ENCODE measurements at places on chromosomes 5 and 9.

- DNase-seq: no peak
These were observed 32.3 kb downstream of the MACIR start for GRCh38 chr5:103290846-103291245.

GRCh38 chr5:5063533-5063953 is 76.6 kb upstream of the ADAMTS16 start:
- DNase-seq: no peak

GRCh38 chr9:116798521-116798920 is 111.4 kb downstream of the TRIM32 start:
- no peak for DNase-seq

DNA sequence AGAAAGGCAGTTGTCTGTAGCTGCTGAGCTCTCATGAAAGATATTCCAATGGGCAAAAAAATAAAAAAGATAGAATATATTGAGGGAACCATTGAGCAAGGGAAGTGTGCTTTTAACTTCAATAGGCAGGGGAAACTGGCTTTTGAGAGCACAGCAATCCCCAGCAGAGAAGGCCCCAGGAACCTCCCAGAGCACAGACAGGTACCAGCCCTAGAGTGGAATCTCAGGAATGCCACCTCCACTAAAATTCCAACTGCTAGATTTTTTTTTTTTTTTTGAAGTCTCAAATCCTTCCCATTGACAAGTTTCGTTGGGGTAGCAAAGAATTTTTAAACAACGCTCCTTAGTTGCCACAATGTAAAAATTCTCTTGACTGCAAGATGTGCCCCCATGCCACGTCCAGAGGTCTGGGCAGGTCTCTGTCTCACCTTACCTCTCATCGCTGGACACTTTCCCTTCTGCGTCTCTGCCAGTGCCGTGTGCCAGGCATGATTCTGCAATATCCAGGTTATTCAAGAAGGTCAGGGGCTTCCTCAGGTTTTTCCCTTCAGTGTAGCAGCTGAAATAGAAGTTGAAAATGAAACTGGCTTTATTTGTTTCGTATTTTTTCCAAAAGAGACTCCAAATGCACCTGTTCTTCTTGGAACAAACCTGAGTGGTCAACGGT is 64.2 kb upstream of the IRX1 start:
- DNase-seq: no peak

DNA sequence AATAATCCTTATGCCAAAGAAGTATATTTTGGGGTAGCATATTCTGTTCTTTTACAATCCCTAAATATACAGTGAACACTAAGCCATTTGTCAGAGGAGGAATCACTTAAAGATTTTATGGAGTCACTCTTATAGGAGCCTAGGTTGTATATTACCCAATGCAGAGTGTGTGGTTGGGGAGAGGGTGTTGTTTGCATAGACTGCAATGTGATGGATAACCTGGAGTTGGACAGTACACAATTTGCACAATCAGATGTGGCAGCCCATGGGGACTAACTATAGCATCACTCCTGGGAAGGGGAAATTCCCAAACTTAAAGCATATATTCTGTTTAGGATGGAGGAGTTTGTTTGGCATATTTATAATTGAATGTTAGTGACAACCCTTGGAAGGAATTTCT is 9.6 kb upstream of the NDFIP1 start:
- no peak for DNase-seq

- DNase-seq: no peak
These were observed 399 bp downstream of the NDUFA2 start for GRCh38 chr5:140647042-140647419.

- no peak for DNase-seq
These were observed 589.4 kb upstream of the FAM174A start for GRCh38 chr5:99945478-99946442.

GRCh38 chr5:117144086-117144485 is 569.5 kb upstream of the SEMA6A start:
- no peak for DNase-seq

- no peak for DNase-seq
These were observed 18.8 kb downstream of the C5orf52 start for GRCh38 chr5:157689942-157690689.

- no peak for DNase-seq
These were observed 148.7 kb downstream of the CDK5RAP2 start for GRCh38 chr9:120431268-120431667.

GRCh38 chr5:115577741-115578140 is 24.5 kb downstream of the TICAM2 start:
- no peak for DNase-seq

- no peak for DNase-seq
These were observed 124.0 kb upstream of the TLE4 start for GRCh38 chr9:79447762-79448161.

DNA sequence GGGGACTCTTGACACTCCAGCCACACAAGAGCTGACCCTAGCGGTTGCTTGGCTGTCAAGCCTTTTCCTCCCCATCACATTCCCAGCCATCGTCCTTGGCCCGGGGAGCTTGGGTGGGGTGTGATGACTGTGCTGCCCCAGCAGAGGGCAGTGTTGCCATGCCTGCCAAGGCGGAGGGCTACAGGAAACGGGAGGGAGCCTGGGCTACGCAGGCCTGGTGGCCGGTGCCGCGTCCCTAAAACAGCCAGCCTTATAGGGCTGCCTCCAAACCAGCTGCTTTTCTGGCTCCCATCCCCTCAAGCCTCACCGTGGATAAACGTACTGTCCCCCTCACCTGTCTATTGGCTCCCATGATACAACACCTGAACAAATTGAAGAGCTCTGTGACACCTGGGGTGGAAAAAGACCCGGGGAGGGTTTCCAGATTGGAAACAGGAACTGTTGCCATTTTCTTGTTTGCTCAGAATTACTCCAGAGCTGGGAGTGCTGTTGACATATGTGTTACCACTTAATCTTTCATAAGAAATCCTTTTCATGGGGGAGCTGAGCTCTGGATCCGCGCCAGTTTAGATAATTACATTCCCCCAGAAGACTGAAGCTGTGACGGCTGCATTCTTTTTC is 72.8 kb upstream of the ASTN2 start:
- DNase-seq: no peak

GRCh38 chr9:96139592-96140295 is 162.2 kb downstream of the HSD17B3 start:
- DNase-seq: no peak

DNA sequence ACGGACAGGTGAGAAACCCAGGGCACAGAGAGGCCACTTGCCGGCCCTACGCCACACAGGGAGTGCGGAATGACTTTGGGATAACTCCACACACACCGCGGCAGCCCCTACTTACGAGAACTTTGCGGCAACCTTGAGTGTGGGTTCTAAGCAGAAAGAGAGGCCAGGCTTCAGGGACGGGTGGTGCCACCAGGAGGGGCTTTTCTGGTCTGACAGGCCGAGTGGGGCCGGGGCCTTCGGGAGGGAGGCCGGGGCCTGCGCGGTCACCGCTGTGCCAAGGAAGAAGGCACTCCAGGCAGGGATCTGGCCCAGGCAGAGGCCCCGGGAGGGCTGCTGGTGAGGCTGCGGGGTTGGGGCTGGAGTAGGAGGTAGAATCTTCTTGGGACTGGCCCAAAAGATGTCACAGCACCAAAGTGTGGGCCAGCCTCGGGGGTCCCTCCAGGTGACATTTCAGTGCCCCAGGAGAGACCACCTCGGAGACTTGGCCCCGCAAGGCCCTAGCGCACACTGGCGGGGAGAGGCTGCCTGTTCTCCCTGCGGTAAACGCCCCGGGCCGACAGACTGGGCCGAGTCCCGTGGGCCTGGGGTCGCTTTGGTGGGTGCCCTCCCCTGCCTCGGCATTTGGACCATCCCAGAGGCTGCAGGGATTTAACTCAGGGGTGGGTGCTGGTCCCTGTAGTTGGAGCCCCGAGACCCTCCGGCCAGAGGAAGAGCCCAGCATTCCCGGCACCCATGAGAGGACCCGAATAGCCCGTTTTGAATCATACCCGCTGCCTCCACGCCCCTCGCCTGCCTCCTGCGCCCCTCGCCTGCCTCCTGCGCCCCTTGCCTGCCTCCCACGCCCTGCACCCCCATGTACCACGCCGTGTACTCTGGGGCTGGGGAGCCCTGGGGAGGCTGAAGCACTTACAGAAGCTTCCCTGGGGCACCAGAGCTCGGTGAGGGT is 9.0 kb upstream of the RNU6ATAC start:
- DNase-seq: no peak

DNA sequence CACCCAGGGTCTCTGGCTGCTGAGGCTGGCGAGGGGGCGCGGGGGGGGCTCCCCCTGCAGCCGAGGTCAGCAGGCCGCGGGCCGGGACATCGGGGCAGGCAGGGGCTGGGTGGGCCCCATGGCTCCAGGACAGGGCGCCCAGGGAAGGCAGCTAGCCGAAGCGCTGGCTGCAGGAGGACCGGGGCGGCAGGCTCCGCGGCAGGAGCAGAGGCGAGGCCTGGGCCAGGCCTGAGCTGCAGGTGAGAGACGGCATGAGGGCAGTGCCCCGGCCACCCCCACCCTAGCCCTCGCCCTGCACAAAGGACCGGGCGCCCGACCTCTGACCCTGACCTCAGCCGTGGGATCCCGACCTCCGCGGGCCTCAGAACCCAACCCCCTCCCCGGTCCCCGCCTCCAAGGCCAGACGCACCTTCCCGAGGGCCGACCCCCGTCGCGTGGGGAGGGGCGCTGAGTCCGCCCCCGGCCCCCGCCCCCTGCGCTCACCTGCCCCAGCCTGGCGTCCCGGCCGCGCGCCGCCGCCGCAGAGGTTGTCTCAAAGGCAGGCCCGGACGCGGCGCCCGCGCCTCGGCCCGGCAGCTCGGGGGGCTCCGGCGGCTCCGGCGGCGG is 431 bp downstream of the RNF208 start:
- no peak for DNase-seq
